ENCODE measurements at places on chromosomes 7 and 10.

- DNase-seq = no peak
Measured at GRCh38 chr7:68020102-68020501, 1023.5 kb downstream of the TYW1 start.

DNA sequence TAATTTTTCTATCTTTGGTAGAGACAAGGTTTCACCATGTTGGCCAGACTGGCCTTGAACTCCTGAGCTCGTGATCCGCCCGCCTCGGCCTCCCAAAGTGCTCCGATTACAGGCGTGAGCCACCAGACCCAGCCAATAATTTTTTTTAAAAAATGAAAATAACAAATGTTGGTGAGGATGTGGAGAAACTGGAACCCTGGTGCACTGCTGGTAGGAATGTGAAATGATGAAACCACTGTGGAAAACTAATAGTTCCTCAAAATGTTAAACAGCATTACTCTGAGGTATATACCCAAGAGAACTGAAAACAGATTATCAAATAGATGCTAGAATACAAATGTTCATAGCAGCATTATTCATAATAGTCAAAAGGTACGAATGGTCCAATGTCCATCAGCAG, 23.0 kb upstream of the YWHAG start:
- no peak for DNase-seq

GRCh38 chr7:2173189-2173827, 59.4 kb downstream of the MAD1L1 start:
- no peak for DNase-seq

- DNase-seq = no peak
Measured at GRCh38 chr10:34922138-34922537, 107.0 kb upstream of the PARD3 start.

GRCh38 chr10:8171008-8171407, 116.5 kb downstream of the GATA3 start:
- no peak for DNase-seq

DNA sequence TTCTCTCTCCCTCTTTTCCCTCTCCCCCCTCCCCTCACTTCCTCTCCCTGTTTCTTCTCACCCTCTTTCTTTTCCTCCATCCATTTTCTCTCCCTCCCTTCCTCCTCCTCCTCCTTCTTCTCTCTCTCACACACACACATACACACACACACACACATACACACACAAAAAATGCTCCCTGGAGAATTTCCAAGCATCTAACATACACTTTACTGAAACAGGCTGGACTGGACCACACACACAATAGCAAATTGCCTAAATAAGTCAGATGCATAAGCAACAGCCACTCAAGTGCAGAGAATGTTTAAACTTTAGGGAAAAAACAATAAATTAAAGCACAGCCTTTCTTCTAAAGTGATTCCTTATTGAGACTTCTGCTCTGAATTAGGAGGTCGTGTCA, 267.7 kb downstream of the FGFR2 start:
- no peak for DNase-seq

DNA sequence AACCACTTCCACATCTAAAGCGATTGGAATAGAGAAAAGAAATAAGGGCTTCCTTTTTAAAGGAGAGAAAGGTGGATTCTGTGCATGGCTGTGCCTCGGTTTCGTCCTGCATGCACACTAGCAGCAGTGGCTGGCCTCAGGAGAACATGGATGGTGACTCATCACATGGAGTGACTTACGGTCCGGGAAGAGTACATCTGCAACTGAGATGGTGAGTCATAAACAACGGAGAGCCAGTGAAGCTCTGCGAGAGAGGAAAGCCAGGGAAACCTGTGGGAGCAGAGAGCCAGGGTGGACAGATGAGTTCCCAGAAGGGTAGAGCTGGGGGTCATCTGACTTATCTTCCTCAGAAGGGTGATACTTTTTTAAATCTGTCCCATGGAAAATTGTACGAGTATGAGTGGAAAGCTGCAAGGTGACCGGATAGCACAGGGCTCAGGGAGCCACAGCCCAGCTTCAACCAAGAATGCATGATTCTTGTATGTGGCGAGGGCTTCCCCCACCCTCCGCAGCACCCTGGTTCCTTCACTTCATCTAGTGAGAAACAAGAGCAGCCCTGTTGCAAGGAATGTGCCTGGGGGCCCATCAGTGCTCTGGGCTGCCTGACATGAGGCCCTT, 259.1 kb downstream of the KLF6 start:
- no peak for DNase-seq
